ENCODE measurements at places on chromosomes 5 and 9.

DNA sequence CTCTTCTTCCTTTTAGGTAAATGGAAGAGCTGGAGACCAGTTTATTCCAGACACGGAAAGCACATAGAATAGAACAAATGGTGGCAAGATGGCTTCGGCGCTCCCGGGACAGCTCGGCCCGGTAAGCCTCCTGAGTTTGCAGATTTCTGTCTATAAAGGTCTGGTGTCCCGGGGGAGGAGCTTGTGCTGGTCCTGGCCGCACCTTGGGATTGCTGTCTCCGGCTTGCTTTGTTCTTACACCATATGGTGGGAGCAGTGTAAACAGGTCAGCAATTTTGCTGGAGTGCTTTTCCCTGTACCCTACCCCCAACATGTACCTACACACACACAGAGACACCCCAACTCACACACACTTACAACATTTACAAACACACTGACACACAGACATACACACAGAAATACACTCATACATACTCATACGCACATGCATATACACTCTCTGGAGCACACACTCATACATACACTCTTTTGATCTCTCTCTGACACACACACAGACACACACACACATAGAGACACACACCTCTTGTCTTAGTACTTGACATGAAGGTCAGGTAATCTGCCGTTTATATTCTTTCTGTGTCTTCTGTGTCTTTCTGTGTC, 42.0 kb downstream of the FRMPD1 start:
- no peak for DNase-seq

DNA sequence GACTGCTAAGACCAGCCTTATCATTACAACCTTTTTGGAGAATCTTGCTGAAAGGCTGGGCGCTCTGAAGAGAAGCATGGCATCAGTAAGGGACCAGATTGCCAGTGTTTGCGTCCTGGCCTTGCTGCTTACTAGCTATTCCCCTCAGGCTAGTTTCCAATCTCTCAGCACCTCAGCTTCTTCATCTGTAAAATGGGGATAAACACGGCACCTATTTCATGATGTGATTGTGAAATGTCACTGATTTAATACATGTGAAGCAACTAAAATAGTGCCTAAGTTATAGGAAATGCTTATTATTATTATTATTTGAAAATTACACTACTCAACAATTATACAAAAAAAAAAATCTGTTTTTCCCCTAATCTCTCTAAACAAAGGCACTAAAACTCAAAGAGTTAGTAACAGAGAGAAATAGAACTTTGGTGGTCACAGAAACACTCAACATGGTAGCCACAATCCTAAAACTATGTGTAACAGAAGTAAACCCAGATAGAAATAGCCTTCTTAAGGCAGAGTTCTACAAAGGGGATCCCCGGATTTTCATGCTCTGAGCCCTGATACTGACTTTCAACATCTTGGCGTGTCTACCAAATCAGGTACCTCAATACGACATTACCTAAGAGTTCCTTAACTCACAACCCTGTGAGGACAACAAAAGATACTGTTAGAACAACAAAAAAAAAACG, 62.0 kb downstream of the ENC1 start:
- no peak for DNase-seq

- DNase-seq = no peak
Observed at GRCh38 chr9:16275795-16276624, 594.5 kb downstream of the BNC2 start.

GRCh38 chr5:134184155-134185135, 7.7 kb upstream of the SKP1 start:
- DNase-seq = peak; percentile 39

- DNase-seq = peak; percentile 53
Observed at GRCh38 chr9:129886226-129887174, 51.2 kb downstream of the USP20 start.

DNA sequence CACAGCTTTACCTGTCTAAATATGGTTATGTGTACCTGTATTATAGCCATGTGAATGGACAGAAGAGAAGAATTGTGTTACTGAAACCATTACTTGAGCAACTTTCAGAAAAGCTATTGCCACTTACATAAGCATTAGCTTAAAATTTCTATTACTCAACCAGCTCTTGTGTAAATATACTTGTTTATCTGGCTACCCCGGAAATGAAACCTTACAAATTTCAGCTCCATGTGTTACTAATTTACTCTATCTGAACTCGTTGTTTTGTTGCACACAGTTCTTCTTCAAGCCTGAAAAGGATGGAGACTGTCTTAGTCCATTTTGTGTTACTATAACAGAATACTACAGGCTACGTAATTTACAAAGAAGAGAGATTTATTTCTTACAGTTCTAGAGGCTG, 22.5 kb upstream of the ADAMTSL1 start:
- DNase-seq = no peak

DNA sequence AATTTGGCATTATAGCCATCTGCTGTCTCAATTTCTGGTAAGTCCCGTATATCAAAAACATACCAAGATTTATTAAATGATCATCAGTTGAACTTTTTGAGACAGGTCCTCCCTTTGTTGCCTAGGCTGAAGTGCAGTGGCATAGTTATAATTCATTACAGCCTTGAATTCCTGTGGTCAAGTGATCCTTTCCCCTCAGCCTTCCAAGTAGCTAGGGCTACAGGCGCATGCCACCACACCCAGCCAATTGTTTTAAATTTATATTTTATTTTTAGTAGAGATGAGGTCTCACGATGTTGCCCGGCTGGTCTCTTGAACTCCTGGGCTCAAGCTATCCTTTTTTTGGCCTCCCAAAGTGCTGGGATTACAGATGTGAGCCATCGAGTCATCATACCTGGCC, 418.9 kb downstream of the ARHGEF28 start:
- no peak for DNase-seq

- DNase-seq = peak; percentile 19
Observed at GRCh38 chr9:94639061-94639998, at the start of gene FBP1. FBP1 (minus strand) TSS chr9:94639518; CDS start chr9:94639310, 208 bp downstream.
